ENCODE measurements at places on chromosomes 16 and 17. TPM values are rescaled to one million over a fixed set of nuclear protein-coding genes. Genes with fewer than 3 reads are reported as not detected.

The BCO1 gene
- total RNA-seq: not detected

The SLC9A5 gene
- total RNA-seq: 5.5 TPM

The BRCA1 gene
- total RNA-seq: 99.9 TPM

The CDH13 gene
- total RNA-seq: not detected

The STAC2 gene
- not detected for total RNA-seq

The NOL3 gene
- total RNA-seq: 17.5 TPM

The TEX14 gene
- 0.21 TPM for total RNA-seq

The CACNG5 gene
- not detected for total RNA-seq

The KCNH4 gene
- 0.53 TPM for total RNA-seq

The KRTAP9-8 gene
- total RNA-seq: not detected

The TAX1BP3 gene
- total RNA-seq: 12.0 TPM

The CACNG3 gene
- total RNA-seq: not detected

The NUBP2 gene
- 42.4 TPM for total RNA-seq

The CLEC3A gene
- total RNA-seq: not detected

The CRYM gene
- total RNA-seq: not detected

The PRRT2 gene
- total RNA-seq: 0.93 TPM

The GPR139 gene
- total RNA-seq: not detected

The CRHR1 gene
- total RNA-seq: not detected

The TMEM100 gene
- total RNA-seq: not detected

The CES4A gene
- 13.5 TPM for total RNA-seq

The CDC27 gene
- 123 TPM for total RNA-seq

The VPS9D1 gene
- 2.6 TPM for total RNA-seq

The TBC1D28 gene
- total RNA-seq: not detected

The WNT9B gene
- not detected for total RNA-seq

The GP1BA gene
- total RNA-seq: not detected

The FOXC2 gene
- total RNA-seq: not detected

The HLF gene
- 0.95 TPM for total RNA-seq

The TNK1 gene
- 4.8 TPM for total RNA-seq

The METTL23 gene
- total RNA-seq: 25.3 TPM

The RND2 gene
- total RNA-seq: 0.16 TPM

The DLX4 gene
- total RNA-seq: 0.86 TPM

The SYCE1L gene
- 4.3 TPM for total RNA-seq

The HOXB4 gene
- total RNA-seq: 1.1 TPM

The CCDC144A gene
- total RNA-seq: 7.6 TPM

The TAF1C gene
- total RNA-seq: 44.4 TPM

The C16orf86 gene
- 3.0 TPM for total RNA-seq

The CDK3 gene
- 6.0 TPM for total RNA-seq

The FAM20A gene
- total RNA-seq: not detected

The CCL7 gene
- not detected for total RNA-seq

The TNS4 gene
- total RNA-seq: 12.8 TPM

The SCN4A gene
- 0.21 TPM for total RNA-seq

The PLLP gene
- total RNA-seq: 0.30 TPM

The PLEKHH3 gene
- total RNA-seq: 0.97 TPM

The ODAD4 gene
- 0.81 TPM for total RNA-seq

The TUBB3 gene
- 0.43 TPM for total RNA-seq

The ABCA3 gene
- 6.0 TPM for total RNA-seq

The CCL16 gene
- total RNA-seq: not detected

The C17orf67 gene
- total RNA-seq: 4.0 TPM

The ANKRD13B gene
- total RNA-seq: 17.3 TPM

The KIF2B gene
- not detected for total RNA-seq

The MED9 gene
- total RNA-seq: 14.3 TPM
